EH (cell line): ENCODE measurements at places on chromosomes 5 and 9.

DNA sequence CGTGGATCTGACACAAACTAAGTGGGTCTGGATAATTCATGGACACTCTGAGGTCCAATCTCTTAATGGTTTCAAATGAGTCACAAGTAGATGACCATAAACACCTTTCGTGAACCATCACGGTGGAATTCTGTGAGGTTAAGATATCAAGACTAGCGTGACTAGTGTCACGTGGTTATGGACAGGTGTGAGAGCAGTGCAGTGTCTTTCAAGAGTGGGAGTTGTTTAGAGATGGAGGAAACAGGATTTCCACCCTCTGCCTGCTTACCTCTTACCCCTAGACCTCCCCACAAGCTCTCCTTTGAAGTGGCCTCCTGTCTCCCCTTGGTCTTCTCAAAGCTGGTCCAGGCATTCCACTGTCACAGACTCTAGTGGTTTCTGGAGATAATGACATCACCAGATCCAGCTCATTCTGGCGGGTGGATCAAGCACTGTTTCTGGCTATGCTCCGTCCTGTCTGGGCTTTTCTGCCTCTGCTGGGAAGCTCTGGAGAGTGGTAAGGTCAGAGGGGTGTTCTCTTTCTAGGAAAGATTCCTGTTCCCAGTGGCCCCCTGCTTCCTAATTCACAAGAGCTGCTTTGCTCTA is 20.0 kb upstream of the ZNF782 start:
- DNase-seq = no peak

GRCh38 chr9:12993466-12993865 is 218.6 kb downstream of the LURAP1L start:
- DNase-seq = no peak

DNA sequence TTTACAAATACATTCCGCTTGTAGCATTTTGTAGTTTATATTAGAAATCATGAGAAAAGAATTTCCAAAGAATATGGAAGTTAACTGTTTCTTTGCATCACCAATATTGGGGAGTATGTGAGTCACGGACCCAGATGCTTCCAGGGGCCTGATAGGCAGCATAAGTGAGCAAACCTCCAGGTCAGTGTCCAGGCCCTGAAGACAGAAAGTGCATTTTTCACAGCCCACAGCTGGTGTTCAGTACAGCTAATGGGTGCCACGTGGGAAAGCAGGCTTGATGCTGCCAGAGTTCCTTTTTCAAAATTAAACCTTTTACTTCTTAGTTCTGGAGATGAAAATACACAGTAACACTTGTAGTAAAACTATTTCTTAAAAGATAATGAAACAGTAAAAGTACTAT is 454.4 kb upstream of the ACTBL2 start:
- DNase-seq = peak; percentile 41

- DNase-seq = peak; percentile 34
Observed at GRCh38 chr9:137077758-137078693, 709 bp downstream of the UAP1L1 start.

GRCh38 chr9:26513730-26514129 is 378.9 kb downstream of the CAAP1 start:
- no peak for DNase-seq

GRCh38 chr5:86565197-86565789 is 52.4 kb upstream of the COX7C start:
- DNase-seq = no peak

- DNase-seq = no peak
Observed at GRCh38 chr5:21145376-21145775, 1157.4 kb upstream of the CDH18 start.
